ENCODE measurements at places on chromosomes 13 and 19.

- no peak for DNase-seq
Observed at GRCh38 chr13:51778392-51778791, 25.6 kb downstream of the DHRS12 start.

GRCh38 chr19:15297416-15298224 is 34.7 kb downstream of the BRD4 start:
- DNase-seq, result no peak

DNA sequence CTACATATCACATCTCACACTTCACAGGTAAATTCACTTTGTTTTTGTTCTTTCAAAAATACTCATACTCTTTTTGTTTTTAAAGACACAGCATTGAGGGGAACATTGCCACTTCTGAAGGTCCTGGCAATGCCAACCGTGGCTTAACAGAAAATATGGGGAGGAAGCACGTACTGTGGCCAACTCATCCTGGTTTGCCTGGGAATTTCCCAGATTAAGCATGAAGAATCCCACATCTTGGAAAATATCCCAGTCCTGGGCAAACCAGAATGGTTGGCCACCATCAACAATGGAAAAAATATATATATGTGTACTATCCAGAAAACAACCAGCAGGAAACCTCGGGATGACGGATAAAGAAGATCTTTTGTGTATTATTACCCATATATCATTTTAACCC is 1032.2 kb upstream of the SLC10A2 start:
- DNase-seq, result no peak

- DNase-seq, result no peak
Observed at GRCh38 chr13:96730676-96731075, 263.6 kb downstream of the OXGR1 start.

- no peak for DNase-seq
Observed at GRCh38 chr13:111483621-111483987, 163.2 kb downstream of the TEX29 start.
